ENCODE measurements at places on chromosomes 6 and 20. TPM values are rescaled to one million over a fixed set of nuclear protein-coding genes. Genes with fewer than 3 reads are reported as not detected.

Gene TRIM40
- total RNA-seq, result not detected

Gene TGM3
- total RNA-seq, result 0.27 TPM

Gene ADTRP
- not detected for total RNA-seq

Gene LRRN4
- total RNA-seq, result not detected

Gene CCM2L
- total RNA-seq, result 4.8 TPM

Gene LST1
- total RNA-seq, result 0.73 TPM

Gene COL20A1
- 2.7 TPM for total RNA-seq

Gene DIDO1
- total RNA-seq, result 54.3 TPM

Gene GLP1R
- 0.82 TPM for total RNA-seq

Gene ECT2L
- total RNA-seq, result 0.45 TPM

Gene BCAS1
- 6.1 TPM for total RNA-seq

Gene PLA2G7
- total RNA-seq, result 5.8 TPM

Gene SLC13A3
- 9.8 TPM for total RNA-seq

Gene CFB
- 2.2 TPM for total RNA-seq

Gene LBP
- total RNA-seq, result 0.18 TPM

Gene HCK
- total RNA-seq, result 2.6 TPM

Gene MUC22
- total RNA-seq, result not detected

Gene TUBB1
- 1.2 TPM for total RNA-seq

Gene PPP1R14C
- total RNA-seq, result 30.2 TPM

Gene ANKRD6
- 44.1 TPM for total RNA-seq

Gene GRM1
- total RNA-seq, result 28.9 TPM

Gene WFDC2
- 4.8 TPM for total RNA-seq

Gene PSMB9
- 1.4 TPM for total RNA-seq

Gene MRPS18A
- 17.0 TPM for total RNA-seq

Gene OPN5
- total RNA-seq, result not detected

Gene NRSN1
- total RNA-seq, result 26.8 TPM

Gene NECAB3
- total RNA-seq, result 34.1 TPM

Gene NOX3
- not detected for total RNA-seq

Gene TNFRSF6B
- total RNA-seq, result 0.82 TPM

Gene MAP7
- 7.9 TPM for total RNA-seq

Gene ME1
- total RNA-seq, result 4.0 TPM
